Stomach (tissue), 19 donors: ENCODE measurements at places on chromosomes 11 and 22.

GRCh38 chr11:68331338-68331947 is 19.1 kb downstream of the LRP5 start:
- peak; percentile 84 for DNase-seq

GRCh38 chr11:61896665-61897386 is 5.5 kb upstream of the FADS3 start:
- no peak for DNase-seq

- no peak for DNase-seq
Observed at GRCh38 chr11:86150847-86151173, 81.9 kb upstream of the PICALM start.

GRCh38 chr22:50314455-50315288 is 7.2 kb upstream of the PLXNB2 start:
- peak; percentile 69 for DNase-seq

DNA sequence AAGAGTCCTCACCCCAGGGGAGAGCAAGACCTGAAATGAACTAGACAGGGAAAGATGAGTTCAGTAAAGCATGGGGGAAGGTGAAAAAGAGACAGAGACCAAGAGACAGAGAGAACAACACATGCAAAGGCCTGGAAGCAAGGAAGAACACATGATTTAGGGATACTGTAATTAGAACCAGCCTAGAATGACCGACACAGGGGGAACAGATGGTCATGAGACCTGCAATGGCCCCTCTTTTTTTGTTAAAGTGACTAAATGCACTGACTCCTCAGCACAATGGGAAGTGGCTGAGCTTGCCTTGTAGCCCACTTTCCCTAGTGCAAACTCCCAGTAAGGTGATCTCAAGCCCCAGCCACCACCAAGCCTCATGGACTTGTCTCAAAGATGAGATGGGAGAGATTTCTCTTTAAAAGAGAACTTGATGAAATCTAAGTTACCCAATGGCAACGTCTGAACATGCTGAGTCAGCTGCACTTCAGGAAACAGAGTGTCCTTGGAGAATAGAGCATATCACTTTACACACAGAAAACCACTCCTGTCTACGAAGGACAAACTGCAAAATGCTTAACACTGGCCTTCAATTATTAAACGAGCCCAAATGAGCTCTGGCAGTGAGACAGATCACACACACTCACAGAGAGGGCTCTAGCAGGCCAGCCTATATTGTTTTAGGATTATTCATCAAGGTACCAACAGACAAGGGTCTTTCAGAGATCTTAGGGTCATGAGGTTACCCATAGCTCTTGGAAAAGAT is 91.0 kb downstream of the SERGEF start:
- no peak for DNase-seq

GRCh38 chr11:119580081-119580480 is 148.9 kb downstream of the NECTIN1 start:
- DNase-seq = no peak

DNA sequence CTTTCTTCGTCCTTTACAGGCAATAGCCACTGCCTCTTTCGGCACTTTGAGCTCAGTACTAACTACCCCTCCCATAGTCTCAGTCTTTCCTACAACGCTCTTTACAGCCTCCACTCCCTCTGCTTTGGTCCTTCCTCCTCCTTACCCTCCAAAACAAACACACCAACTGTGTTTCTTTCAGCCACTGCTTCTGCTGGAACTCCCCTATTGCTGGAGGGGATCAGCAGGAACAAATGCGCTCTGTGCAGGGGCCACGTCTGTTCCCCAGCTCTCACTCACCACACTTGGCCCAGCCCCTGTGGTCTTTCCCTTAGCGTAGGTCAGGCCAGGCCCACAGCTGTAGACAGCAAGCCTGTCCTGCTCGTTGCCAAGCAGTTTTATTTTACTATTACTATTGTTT is 42.3 kb downstream of the PC start:
- no peak for DNase-seq

DNA sequence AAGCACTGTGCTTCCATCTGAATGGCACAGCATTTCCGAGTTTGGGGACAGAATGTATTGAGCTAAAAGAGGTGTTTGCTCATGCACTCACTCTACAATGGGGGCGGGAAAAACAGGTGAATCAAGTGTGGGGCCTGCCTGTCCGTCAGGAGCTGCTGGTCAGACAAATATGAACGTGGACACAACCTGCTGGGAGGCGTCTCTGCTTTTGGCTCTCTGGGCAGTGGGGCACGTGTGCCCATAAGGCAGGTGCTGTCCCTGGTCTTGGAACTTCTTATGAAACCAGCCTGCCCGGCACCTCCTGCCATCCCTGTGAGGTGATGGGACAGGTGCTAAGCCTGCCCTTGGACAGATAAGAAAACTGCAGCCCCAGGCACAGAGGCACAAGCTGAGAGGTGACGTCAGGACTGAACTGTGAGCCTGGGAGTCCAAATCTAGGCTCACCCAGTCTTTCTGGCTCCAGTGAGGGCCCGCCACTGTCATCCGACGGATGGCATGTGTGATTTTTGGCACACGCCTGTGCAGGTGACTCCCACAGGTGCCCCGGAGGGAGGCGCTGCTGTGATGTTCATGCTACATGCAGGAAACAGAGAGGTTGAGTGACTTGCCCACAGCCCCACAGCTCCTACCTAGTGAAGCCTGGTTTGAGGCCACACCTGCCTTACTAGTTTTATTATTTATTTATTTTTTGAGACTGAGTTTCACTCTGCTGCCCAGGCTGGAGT is 51.6 kb downstream of the SMIM38 start:
- DNase-seq = no peak

- no peak for DNase-seq
Observed at GRCh38 chr11:80843266-80843974, 1402.6 kb upstream of the TENM4 start.

DNA sequence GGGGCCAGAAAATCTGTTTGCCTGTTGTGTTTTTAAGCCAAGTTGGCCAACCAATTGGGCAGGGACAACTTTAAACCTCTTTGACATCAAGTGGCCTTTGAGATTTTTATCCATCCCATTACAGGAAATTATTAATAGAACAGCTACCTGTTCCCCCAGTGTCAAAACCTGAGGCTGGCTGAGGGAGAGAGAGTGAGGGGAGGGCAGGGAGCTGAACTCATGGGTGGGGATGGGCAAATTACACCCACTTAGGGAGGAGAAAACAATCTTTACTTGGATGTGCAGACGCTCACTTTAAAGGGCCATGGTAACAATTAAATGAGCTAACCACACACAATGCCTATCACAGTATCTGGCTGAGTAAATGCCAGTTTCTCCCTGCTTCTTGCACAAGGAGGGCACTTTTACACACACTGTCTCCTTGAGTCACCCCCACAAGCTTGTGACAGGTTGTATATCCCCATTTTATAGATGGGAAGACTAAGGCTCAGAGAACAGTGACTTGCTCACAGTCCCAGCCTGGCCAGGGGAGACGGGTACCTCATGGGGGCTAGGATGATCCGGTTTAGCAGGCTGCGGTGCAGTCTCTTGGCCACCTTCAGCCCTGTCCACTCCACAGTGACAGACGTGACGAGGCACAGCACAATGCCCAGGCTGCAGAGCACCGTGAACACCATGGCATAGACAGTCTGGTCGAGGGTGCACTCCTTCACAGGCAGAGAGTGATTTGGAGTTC is 17.8 kb upstream of the KCNJ11 start:
- DNase-seq = no peak

DNA sequence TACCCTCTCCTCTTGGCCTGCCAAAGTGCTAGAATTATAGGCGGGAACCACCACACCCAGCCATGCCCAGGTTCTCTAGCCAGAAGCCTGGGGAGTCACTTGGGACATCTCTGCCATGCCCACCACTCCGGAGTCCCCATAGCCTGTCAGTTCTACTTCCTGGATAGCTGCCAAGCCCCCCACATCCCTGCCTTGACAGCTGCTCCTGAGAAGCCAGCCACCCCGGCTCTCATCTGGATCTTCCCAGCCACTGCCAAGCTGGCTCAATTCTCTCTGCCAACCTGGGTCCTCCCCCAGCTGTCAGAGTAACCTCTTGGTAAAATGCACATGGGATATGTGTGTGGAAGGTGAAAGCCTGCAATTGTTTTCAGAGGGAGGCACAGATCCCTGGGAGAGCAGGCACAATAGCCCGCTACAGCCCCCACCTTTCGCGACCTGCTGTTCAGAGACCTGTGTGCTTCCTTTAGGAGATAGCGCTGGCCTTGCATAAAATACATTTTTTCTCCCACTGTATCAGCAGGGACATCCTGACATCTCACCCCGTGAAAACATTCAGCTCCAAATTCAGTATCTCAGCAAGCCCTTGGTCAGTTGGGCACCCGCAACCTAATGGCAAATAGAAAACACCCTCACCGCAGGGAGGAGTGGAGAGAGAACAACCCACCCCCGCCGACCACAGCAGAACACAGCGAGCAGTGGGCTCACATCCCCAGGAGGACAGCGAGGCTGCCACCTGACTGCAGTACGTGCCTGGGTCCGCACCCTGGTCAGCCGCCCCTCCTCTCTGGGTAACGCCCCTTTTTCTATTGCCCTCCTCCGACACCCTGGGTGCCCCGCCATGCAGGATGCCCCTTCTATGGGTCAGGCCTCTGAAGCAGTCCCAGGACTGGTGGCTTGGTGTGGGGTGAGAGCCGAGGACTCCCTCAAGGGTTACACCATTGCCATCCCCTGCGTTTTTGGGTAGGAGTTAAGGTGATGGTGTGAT is 1342.2 kb downstream of the BRD1 start:
- DNase-seq = no peak

GRCh38 chr22:48070083-48070482 is 1307.6 kb downstream of the TBC1D22A start:
- no peak for DNase-seq

GRCh38 chr11:20089367-20089766 is 70.9 kb downstream of the DBX1 start:
- DNase-seq = no peak

DNA sequence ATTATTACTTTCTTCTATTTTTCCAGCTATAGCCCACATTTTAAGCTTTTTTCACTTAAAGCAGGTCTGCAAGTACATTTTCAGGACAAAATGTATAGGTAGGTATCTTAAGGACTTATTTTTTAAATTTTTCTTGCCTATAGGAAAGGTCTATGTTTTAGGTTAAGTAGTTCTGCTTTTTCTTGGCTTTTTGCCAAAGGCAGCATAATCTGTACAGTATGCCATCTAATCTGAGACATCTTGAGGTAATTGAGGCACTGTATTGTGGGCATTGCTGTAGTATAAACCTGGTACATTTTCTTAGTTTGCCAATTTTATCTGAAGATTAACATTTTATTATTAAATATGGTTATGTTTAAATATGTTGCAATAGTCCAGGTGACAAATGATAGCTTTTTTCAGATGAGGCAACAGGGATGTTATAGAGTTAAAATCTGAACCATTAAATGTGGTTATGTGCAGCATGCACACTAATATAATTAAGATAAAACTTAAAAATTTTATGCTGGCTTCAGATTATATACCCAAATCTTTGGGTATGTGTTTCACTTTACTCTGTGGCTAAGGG is 42.9 kb downstream of the QSER1 start:
- no peak for DNase-seq

DNA sequence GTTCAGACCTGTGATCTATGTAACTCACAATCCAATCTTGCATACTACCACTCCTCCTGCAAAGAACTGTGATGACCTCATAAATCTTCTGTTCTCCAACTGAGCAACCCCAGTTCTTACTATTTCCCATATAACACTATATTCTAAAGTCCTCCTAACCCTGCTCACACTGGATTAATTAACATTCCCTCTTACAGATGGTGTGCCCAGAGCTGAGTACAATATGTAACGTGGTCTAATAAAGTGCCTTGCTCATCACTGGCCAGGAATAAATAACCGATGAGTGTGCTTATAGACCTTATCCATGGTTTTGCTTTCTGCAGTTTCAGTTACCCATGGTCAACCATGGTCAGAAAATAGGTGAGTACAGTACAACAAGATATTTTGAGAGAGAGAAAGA is 28.6 kb downstream of the PRCP start:
- no peak for DNase-seq

DNA sequence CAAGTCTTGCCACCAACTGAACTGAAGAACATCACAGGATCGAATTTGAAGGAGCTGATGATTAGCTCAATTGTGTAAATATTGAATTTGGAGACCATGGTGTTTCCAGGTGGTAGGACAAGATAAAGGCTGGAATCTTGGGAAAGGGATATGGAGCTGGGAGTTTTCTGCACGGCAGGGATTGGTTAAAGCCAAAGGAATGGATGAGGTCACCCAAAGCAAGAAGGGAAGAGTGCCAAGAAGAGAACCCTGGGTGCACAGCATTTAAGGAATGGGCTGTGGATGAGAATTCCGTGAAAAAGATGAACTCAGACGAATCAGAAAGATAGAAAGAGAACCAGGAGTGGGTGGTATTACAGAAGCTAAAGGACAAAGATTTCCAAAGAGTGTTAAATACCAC is 29.4 kb upstream of the RRAS2 start:
- DNase-seq = no peak

GRCh38 chr22:48297296-48297695 is 1530.4 kb downstream of the BRD1 start:
- DNase-seq = no peak

DNA sequence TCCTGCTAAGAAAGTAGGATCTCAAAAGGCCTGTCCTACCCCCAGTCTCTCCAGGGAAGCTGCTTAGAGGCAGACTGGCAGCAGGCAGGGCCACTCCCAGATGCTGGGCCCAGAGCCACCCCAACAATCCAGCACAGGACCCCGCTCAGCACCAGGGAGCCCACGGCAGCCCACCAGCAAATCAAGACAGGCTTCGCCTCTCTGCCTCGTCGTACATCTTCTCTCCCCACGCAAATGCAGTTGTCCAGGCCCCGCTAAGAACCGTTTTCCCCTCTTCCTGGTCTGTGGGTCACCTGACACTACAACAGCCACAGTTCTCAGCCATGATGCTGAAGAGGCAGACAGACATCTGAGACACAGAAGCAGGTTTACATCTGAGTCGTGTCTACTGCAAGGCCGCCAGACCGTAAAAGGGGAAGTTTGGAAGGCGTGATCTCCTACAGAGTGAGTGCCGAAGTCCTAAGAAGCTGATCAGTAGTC is 51.1 kb downstream of the IGSF9B start:
- no peak for DNase-seq

DNA sequence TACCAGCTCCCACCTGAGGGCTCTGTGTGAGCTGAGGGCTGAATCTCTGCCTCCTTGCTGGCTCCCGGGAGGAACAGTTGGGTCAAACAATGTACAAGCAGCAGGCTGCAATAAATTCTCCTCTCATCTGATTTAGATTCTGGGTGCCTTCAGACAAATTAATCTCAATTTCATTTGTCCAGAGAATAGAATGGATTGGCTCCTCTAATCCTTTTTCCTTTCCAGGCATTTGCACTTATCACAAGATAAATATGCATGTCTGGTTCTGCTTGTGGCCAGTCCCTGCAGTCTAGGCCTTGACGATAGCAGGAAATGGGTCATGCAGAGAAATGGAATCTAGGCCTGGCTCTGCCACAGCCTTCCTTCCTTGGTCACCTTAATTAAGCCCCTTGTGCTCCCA is 28.7 kb downstream of the UPB1 start:
- DNase-seq = peak; percentile 32

GRCh38 chr22:46696229-46696518 is 41.9 kb downstream of the CERK start:
- DNase-seq = no peak

DNA sequence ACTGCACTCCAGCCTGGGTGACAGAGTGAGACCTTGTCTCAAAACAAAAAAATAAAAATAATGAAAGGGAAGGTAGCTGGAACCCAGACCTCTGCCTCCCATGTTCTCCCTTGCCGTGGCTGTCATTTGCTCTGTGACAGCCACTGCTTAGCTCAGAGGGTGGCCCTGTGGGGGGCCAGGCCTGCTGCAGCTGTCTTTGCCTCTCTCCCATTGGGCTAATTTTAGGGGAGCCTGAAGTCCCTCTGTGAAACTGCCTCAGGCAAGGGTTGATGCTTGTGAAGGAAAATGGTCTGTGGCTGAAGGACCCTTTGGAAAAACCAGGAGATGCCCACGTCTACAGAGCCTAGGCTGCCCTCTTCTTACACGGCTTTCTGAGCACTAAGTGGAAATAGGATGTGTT is 42.9 kb downstream of the C11orf91 start:
- no peak for DNase-seq
